ENCODE measurements at places on chromosomes 4 and X.

DNA sequence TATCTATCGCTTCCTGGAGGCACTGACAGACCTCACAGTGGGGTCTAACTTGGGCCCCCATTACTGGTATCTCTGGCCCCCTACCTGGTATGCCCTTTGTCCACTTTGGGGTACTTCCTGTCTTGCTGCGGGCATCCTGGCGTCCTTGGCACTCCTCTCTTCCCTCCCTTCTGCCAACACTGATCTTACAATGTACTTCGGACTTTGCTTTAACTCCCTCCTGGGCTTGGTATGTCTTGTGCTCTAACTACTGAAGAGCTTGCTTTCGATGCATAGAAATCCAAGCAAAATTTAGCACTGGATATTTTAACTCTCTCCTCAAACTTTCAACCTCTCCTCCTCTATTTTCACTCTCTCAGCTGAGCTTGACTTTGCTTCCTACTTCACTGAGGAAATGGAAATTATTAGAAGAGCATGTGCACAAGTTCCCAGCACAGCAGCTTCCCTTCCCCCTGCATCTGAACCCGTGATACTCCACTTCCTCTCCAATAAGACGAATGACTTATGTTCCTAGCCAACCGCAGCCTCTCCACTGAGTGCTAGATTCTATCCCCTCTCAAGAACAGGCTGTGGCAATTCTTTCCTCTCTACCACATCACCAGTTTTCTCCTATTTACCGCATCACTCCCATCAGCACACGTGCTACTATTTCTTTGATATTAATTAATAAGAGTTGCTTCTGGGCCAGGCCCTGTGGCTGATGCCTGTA lies 52.9 kb downstream of the SUPT20HL2 start:
- no peak for DNase-seq

- DNase-seq: no peak
These were observed 25.8 kb downstream of the ADRA2C start for GRCh38 chr4:3791910-3792542.

DNA sequence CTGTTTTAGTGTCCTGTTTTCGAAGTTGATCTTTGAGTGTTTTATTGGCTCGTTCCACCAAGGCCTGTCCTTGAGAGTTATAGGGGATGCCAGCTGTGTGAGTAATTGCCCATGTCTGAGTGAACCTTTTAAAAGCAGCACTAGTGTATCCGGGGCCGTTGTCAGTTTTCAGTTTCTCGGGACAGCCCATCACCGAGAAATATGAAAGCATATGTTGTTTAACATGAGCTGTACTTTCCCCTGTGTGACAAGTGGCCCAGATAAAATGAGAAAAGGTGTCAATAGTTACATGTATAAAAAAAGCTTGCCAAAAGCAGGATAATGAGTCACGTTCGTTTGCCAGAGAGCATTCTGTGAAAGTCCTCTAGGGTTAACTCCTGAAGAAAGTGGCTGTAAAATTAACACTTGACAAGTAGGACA lies 48.6 kb upstream of the RASSF6 start:
- DNase-seq: no peak

DNA sequence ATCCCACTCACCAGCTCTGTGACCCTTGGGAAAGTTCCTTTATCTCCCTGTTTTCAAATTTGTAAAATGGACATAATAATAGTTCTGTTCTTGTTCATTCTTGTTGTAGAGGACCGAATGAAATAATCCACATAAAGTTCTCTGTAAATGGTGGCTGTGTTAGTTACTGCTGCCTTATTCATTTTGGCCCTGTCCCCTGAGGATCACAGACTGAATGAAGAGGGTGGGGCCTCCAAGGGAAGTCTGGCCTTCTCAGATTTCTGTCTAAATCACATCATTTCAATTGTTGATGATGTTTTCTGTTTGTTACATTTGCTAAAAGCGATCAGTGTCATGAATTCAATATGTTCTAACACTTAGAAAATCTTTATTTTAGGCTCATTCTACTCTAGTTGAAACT lies 117.9 kb downstream of the PPEF1 start:
- no peak for DNase-seq

- DNase-seq: no peak
These were observed 27.9 kb downstream of the CCDC149 start for GRCh38 chr4:24884902-24885301.
